ENCODE measurements at places on chromosomes 5 and 9. TPM values are rescaled to one million over a fixed set of nuclear protein-coding genes. Genes with fewer than 3 reads are reported as not detected.

DNA sequence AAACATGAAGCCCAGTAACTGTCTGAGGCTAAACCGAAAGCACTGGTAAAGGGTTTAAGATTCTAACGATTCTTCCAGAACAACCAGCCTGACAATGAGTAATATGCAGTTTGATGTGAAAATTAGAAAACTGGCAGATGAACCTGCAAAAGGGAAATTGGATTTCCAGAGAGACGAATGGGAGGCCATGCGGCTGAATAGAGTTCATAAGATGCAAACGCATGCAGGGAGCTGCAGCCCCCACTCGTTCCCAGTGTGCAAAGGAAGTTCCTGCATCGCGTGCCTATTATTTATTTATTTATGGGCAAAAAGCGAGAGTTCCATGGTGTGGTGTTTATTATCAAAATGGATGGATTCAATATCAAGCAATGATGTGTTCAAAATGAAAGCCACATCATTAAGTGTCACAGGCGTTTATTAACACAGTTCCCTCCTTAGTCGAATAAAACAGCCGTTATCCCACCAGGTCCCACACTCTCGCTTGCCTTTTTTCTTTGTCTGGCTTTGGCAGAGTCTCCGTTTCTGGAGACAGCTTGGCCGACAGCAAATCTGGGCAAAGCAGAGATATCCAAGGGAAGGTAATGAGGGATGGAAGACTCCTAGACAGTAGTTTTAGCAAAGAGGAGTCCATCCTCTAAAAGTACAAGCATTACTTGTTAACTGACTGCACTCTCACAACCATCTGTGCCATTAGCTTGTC is 451.4 kb downstream of the KDM4C start:
- DNase-seq, result no peak

DNA sequence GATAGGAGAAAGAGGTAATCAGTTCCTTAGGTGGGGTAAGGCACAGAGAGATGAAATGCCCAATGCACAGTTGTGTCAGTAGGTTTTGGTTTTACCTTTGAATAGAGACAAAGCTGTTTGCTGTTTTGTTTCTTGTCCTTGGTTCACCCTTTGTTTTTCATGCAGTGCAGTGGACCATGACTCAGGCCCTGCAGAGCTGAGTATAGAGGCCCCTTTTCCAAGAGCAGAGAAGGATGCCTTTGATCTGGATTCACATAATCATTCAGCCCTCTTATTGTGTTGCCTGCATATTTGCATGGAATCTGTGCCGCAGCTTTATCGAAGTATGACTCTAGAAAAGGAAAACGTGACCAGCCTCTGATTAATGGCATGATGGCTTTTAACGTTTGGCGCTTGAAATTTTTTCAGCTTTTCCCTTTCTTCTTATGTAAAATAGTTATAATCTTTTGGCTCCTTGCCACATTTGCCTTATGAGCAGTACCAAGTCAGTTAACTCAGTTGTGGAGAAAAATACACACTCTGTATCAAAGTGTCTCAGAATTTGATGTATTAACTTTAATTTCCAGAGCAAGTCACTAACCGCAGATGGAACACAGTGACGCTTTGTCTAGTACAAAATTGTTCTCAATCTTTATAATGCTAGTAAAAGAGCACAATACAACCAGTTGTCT is 197.6 kb downstream of the KDM4C start:
- no peak for DNase-seq

DNA sequence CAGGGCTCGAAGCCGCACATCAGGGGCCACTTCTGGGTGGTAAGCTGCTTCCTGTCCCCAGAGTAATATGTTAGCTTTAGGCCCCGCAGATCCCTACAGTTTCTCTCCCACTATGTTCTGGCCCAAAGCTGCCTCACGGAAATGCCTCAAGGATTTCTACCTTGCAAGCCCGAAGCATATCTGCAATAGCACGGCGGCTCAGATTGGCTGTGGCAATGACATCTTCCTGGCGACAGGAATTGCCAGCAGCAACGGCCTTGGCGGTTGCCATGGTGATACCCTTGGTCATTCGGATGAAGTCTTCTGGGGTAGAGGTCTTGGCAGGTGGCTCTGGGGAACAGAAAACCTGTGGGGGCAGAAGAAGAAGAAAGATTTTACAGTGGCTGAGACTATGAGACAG is 10.3 kb upstream of the TPM2 start:
- no peak for DNase-seq

The LRRC70 gene
- polyA plus RNA-seq, result 4.6 TPM

DNA sequence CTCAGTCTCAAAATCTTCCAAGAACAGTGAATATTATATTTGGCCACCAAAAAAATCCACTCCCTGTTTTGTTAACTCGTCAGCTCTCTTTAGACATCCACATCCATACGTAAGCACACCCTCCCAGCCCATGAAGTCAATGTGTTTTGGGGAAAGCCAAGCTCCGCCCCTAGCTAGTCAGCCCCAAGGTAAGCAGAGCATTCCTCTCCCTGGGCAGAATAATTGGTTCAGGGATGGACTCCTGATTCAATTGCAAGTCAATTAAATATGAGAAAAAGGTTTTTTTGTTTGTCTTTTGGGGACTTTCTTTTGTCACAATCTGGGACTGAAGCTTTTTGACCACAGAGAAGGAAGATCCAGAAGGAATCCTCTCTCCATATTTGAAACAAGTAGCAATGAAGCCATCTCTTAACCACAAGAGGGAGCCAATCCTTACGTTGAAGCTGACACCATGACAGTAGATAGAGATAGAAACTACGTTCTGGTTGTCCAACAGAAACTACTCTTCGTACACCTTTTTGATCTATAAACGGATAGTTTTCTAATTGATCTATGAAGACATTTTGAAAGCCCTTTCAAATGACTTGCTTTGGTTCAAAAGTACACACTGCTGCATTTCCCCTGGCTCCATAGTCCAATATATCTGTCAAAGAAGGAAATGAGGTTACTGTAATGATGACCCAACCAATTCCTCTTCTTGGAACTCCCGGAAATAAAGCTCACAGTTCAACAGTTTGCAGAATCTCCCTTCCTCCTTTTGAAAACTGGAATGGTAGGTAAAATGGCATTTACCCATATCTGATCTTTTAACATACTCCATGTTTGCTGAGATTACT is 166.4 kb downstream of the TLE1 start:
- DNase-seq, result no peak

The C9orf153 gene
- polyA plus RNA-seq, result 0.06 TPM

The SPAG8 gene
- polyA plus RNA-seq, result 3.0 TPM

- no peak for DNase-seq
Measured at GRCh38 chr9:86941197-86941596, 6.1 kb downstream of the GAS1 start.

GRCh38 chr9:83231039-83231438 is 168.1 kb upstream of the RASEF start:
- DNase-seq, result no peak

The ADAMTSL1 gene
- 2.4 TPM for polyA plus RNA-seq

- DNase-seq, result no peak
Measured at GRCh38 chr9:33435821-33436277, 11.5 kb downstream of the AQP3 start.

- DNase-seq, result no peak
Measured at GRCh38 chr5:107514305-107514704, 156.4 kb downstream of the EFNA5 start.

GRCh38 chr9:105883847-105884246 is 189.5 kb downstream of the TMEM38B start:
- DNase-seq, result no peak

DNA sequence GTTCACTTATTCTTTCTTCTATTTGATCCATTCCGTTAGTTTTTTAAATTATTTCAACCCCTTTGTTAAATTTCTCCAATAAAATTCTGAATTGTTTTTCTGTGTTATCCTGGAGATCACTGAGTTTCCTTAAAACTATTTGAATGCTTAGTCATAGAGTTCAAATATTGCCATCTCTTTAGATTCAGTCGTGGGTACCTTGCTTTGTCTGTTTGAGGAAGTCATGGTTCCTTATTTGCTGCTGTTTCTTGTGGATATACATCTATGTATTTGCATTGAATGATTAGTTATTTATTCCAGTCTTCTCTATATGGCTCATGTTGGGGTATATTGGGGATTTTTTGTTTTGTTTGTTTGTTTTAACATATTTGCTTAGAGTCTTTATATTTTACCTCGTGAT is 80.6 kb downstream of the HINT1 start:
- no peak for DNase-seq

The GRIA1 gene
- 0.57 TPM for polyA plus RNA-seq

The NR5A1 gene
- 45.2 TPM for polyA plus RNA-seq

DNA sequence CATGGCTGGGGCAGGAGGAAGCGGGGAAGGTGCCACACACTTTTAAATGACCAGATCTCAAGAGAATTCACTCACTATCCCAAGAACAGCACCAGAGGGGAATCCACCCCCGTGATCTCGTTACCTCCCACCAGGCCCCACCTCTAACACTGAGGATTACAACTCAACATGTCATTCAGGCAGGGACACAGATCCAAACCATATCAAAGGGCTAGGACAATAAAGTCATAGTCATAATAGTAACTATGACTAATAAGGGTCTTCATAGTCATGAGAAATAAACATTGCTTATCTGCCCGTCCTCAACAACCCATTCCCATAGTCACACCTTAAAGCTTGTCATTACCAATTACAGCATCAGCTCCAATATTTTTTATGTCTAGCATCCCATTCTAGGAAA is 65.3 kb upstream of the SMC2 start:
- no peak for DNase-seq

The SPINK7 gene
- polyA plus RNA-seq, result not detected

The ZSWIM6 gene
- 4.1 TPM for polyA plus RNA-seq

- no peak for DNase-seq
Measured at GRCh38 chr5:51829691-51830090, 446.4 kb downstream of the ISL1 start.

GRCh38 chr9:127778280-127779135 is at the start of gene SH2D3C:
Gene SH2D3C, minus strand, starts transcription at chr9:127778666. Its CDS starts 39 bp downstream, at chr9:127778627.
- no peak for DNase-seq

DNA sequence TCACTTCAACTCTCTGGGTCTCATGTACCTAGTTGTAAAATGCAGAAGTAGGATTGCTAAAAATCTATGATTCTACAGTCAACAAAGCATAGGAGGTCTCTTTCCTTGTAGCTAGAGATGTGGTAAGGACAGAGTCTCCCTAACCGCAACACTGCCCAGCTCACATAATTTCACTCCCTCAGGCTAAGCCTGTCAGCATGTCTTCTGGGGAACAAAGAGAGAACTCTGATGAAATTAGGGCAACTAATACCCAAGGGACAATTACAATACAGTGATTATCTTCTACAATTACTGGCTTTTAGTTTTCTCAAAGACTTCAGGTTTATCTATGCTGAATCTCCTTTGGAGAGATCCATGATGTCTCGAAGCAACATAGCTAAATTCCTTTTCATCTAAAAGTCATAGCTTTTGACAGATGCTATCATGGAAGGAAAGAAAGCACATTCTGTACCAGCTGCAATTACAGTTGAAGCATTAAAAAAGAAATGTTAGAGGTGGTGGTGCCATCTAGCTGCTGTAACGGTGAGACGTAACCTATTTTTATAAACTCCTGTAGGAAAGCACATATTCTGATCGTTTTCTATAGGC is 141.1 kb upstream of the TARS1 start:
- DNase-seq, result no peak

DNA sequence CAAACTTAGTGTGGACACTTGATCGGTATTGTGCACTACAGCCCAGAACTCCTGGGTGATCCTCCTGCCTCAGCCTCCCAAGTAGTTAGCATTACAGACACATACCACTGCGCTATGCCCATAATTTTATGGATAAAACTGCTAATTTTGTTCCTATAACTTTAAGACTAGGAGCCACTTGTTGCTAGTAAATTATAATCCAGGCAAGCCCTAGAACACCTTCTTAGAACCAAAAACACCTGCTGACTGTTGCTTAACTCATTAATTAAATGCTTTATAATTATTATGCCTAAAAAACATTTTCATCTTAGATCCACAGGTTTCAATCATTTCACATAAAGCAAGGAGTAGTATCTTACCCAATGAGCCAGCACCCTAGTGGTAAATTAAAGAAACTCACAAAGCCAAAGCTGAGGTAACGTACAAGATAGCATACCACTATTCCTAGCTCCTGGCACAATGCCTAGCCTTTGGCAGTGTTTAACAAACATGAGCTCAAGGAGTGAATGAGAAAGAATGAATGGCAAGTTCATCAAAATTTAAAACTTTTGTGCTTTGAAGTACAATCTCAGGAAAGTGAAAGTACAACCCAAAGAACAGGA is 5.4 kb downstream of the MRPS27 start:
- DNase-seq, result peak; percentile 43

The DMRT3 gene
- 0.17 TPM for polyA plus RNA-seq

- DNase-seq, result no peak
Measured at GRCh38 chr9:33877727-33878489, 60.9 kb downstream of the UBE2R2 start.

The SHISAL2B gene
- 1.5 TPM for polyA plus RNA-seq

DNA sequence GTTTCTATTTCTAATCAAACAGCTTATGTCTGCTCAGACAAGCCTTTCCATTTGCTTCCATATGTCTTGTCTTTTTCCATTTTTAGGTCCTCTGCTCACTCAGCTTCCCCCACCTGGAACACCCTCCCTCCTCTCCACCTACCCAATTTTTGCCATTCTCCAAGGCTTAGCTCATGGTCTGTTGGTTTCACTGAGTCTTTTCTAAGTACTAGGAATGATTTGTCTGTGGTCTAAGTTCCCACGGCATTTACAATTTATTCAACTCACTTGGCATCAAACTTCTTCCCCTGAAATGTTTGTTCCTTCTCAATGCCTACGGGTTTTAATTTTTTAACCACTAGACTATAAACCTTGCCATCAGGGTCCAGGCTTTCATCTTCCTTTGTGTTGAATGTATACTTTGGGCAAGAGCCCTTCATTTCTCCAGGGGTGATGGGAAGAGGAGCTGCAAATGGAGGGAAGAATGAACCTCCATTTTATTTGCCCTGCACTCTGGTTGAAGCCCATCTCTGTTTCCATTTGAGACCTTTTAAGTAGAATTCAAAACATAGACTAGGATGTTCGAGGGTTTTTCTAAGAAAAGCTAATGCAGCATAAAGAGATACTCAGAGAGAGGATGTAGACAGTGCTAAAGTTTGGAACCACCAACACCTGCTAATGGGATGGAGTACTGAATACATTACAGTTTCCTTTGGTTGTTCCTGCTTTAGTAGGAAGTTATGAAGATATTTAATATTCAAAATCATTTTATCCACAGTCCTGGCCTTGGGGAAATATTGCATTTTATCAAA is 104.0 kb downstream of the PTTG1 start:
- no peak for DNase-seq
